ENCODE measurements at places on chromosomes 1 and 21.

GRCh38 chr1:213418268-213419071, 367.4 kb downstream of the RPS6KC1 start:
- DNase-seq = no peak

GRCh38 chr1:29626066-29626465, 389.7 kb downstream of the PTPRU start:
- DNase-seq = no peak

GRCh38 chr1:172778456-172779455, 119.9 kb downstream of the FASLG start:
- DNase-seq = no peak

DNA sequence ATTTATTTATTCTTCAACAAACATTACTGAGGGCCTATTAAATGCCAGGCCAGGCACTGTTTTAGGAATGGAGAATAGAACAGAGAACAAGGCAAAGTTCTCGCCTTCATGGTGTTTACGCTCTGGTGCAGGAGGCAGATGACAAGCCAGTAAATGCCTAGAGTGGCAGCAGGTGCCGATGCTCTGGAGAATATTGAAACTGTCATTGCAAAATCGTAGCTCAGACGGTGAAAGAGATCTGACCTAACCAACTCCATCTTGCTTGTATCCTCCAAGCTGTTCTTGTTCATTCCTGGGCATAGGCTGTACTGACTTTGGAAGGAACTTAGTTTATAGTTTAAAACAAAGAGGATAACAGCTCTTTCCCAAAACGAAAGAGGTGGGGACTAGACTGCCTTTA, 13.5 kb upstream of the ENO1 start:
- DNase-seq = no peak

- DNase-seq = no peak
Measured at GRCh38 chr1:235513495-235514366, 9.5 kb upstream of the B3GALNT2 start.

GRCh38 chr1:233433436-233434210, 106.1 kb downstream of the MAP3K21 start:
- DNase-seq = no peak

GRCh38 chr21:33291686-33292085, 25.5 kb downstream of the IL10RB start:
- no peak for DNase-seq

GRCh38 chr1:58000116-58000515, 546.4 kb downstream of the OMA1 start:
- no peak for DNase-seq

- DNase-seq = no peak
Measured at GRCh38 chr1:215114154-215114933, 31.8 kb downstream of the KCNK2 start.

DNA sequence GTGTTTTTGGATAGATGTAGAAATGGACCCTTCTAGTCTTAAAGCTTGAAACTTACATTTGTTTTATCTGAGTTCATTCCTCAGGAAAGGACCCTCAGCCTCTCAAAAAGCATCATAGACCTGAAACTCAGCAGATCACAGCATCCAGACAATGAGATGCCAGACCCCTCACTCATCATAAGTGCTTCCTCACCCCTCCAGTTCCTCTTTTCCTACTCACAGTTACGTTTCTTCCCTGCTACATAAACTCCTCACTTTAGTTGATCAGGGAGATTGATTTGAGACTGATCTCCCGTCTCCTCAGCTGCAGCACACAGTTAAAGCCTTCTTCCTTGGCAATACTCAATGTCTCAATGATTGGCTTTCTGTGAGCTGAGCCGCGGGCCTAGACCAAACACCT, 282.0 kb downstream of the FAM72C start:
- DNase-seq = no peak

- DNase-seq = no peak
Measured at GRCh38 chr1:1083416-1084371, 9.6 kb upstream of the RNF223 start.

DNA sequence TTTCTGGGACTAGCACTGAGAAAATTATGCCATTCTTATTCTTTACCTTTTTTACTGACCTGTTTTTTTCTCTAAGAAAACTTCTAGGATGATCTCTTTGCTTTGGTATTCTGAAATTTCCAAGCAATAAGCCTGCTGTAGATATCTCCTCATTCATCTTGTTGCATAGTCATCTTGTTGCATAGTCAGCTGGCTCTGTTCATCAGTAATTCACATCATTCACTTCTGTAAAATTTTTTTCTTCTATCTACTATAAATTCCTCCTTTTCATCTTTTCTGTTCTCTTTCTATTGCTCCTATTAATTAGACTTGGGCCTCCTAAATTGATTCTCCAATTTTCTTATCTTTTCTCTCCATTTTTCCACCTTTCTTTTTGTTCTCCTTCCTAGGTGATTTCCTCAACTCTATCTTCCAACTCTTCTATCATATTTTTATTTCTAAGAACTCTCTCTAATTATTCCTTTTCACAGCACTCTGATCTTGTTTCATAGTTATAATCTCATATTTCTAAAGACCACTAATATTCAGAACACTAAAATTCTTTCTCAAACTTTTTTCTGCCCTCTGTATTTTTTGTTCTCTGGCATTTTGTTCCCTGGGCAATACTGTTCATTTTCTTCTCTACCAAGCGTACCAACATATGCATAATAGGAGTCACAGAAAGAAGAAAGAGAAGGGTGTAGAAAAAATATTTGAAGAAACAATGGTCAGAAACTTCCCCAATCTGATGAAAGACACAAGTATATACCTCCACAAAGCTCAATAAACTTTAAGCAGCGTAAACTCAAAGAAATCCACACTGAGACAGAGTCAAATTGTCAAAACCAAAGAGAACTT, 17.7 kb downstream of the TUT4 start:
- no peak for DNase-seq

DNA sequence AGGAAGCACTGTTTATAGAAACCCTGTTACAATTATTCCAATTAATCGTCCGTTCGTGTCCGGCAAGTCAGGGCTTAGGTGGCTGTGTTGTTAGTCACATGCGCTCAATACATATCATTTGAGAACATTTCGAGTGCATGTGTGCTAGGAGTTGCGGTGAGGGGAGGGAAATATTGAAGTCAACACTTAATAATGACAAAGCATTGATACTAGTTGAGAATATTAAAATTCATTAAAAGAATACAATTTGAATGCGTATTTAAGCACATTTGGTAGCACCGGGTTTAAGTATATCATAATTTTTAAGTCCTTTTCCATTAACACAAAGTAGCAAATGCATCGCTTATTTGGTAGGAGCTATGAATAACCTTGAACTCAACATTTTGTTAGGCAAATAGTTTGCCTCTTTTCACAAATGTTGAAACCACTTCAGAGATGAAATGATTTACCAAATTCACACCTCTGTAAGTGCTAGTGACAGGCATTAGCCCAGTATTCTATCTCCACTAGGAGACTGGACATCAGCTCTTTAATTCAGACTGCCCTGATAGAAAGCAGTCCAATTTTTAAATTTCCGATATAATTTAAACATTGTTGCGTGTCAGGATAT, 1.1 kb upstream of the SERBP1 start:
- no peak for DNase-seq

GRCh38 chr1:14954210-14954609, 199.3 kb upstream of the TMEM51 start:
- DNase-seq = no peak

- DNase-seq = no peak
Measured at GRCh38 chr1:180923887-180924286, 11.2 kb downstream of the KIAA1614 start.

- DNase-seq = no peak
Measured at GRCh38 chr1:203367057-203367456, 16.1 kb upstream of the FMOD start.

DNA sequence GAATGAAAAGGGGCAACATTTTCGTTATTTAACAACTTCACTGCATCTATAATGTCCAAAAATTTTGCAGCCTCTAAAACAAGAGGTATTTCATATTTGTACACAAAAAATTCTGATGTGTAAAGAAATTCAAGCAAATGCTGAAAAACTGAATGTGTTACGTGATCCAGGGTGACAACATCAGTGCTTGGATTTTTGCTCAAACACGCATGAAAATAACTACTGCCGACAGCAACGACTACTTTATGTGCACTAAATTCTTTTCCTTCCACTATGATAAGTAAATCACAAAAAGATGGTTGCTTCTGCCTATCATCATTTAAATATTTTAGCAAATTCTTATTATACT, 53.4 kb upstream of the ASPM start:
- DNase-seq = no peak

DNA sequence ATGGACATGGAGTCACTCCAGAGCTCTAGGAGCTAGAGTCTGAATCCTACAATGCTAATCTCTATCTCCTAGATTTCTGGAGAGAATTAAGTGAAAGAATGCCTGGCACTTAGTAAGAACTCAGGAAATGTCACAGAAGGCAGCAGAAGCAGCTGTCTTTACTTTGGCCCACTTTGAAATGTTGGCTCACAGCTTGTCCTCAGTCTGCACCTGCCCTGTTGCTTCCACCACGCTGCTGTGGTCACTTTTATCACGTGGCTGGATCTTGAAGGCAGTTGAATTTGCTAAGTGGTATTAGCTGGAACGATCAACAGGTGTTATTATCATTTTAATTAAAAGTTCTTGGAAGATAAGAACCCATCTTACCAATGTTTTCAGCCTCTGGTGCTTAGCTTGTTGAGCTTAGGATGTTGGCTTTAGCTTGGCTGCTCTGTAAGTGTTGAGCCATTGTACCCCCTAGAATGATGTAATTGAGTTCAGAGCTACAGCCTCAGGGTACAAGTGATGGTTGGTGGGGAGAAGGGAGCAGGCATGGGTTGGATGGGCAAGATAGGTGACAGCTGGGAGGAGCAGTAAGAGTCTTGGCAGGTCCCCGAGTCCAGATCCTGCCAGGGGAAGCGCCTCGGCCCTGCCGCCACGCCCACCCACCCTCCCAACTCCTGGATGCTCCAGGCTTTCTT, 41.9 kb upstream of the EPS8L3 start:
- DNase-seq = no peak

GRCh38 chr1:226061841-226062557, 517 bp upstream of the H3-3A start:
- DNase-seq = peak; percentile 77

DNA sequence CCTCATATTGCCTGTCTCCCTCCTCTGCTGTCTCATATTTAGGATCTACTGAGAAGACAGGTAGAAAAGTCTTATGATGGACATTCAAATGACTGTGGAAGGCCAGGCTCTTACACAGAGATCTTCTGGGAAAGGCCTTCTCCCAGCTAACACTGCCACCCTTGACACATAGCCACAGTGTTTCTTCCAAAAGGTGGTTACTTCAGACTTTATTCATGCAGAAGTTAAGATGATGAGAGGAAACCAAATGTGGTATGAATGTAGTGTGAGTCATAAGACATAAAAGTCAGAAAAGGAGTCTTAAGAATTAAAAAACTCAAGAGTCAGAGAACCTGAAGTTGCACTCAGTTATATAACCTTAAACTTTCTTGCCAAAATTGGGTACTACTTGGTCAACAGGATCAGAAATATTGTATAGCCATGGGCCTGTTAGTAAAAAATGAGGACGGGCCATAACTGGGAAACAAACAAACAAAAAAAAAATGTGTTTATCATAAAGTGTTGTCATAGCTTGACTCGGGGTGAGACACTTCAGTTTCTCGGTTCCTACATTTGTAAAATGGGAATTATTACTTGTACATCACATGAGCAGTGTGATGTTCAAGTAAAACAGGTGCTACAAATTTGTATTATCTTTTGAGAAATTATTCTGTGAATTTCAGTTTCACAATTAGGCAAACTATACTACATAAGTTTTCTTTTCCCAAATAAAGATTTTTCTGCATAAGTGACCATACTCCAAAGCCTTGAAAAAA, 1.2 kb upstream of the DENND1B start:
- peak; percentile 25 for DNase-seq

- no peak for DNase-seq
Measured at GRCh38 chr1:66623812-66624211, 89.9 kb downstream of the SGIP1 start.

- no peak for DNase-seq
Measured at GRCh38 chr1:92210701-92211100, 7.0 kb upstream of the C1orf146 start.

GRCh38 chr21:23452384-23453083, 2154.7 kb downstream of the MRPL39 start:
- no peak for DNase-seq

- no peak for DNase-seq
Measured at GRCh38 chr1:43970502-43970901, 692 bp downstream of the DPH2 start.

GRCh38 chr1:240234485-240235210, 143.0 kb downstream of the FMN2 start:
- DNase-seq = no peak

- DNase-seq = no peak
Measured at GRCh38 chr1:154594811-154595210, 13.2 kb downstream of the ADAR start.

- no peak for DNase-seq
Measured at GRCh38 chr1:9349331-9349851, 56.7 kb downstream of the SPSB1 start.

DNA sequence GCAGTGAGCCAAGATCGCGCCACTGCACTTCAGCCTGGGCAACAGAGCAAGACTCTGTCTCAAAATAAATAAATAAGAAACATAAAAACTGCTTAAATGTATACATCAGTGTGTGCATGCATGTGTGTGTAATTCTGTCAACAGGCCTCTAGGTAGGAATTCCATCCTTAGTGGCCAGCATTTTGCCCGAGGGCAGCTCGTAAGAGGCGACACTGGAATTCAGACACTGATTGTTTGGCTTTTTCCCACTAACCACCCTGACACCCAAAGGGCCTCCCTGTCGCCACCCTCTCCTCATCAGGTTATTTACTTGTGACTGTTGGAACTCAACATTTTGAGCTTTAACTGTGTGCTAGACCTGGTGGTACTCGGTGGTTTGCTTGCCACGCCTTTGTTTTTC, 64.0 kb upstream of the KIF1B start:
- DNase-seq = no peak

DNA sequence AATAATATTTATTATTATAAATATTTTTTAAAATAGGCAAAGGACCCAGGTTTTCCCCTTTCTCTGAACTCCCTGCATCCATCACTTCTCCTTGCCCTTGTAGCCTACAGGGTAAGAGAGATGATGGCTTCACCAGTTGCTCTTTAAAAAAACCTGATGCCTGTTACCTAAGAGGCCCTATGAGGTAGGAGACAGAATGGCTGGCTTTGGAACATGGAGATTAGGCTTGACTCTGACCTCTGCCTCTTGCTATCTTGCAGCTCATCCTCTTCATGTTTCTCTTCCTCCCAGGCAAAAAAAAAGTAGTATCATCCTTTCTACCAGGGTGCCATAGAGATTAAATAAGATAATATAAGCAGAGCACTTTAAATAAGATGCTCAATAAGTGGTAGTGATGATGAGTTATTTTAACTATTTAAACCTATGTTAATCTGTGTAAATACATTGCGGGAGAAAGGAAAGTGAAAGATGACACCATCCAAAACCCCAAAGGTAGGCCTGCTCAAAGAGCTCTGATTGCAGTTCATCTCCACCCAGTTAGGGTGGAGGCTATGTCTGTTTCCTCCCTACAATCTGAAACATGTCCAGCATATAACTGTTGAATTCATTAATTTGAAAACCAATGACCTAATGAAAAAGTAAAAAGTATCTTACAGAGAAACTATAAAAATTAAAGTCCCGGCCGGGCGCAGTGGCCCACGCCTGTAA, 51.8 kb downstream of the RGS2 start:
- no peak for DNase-seq

Measured in stimulated activated naive CD4-positive, alpha-beta T cell treated with Interleukin-2 at 50 U/mL for 16 hours (primary cell).